ENCODE measurements at places on chromosomes 1 and 21.
A peak's percentile ranks its signal among the peaks of the same experiment; 100 is the strongest.

GRCh38 chr1:33096363-33097005, 15.5 kb downstream of the AZIN2 start:
- no peak for DNase-seq

DNA sequence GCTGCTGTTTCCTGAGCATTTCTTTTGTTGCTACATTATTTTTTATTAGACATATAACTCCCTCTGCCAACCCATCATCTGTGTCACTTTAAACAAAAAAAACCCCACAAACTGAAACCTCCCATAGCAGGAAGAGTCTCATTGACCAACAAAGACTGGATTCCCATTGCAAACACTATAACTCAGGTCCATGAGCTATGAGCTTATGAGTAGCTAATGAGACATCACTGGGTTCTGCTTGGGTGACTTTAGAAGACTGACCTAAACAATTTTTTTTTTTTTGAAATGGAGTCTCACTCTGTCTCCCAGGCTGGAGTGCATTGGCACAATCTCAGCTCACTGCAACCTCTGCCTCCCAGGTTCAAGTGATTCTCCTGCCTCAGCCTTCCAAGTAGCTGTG, 212.8 kb downstream of the LTN1 start:
- no peak for DNase-seq

- no peak for DNase-seq
Measured at GRCh38 chr21:37168666-37169065, 95.6 kb downstream of the TTC3 start.

- peak; percentile 91 for DNase-seq
Measured at GRCh38 chr1:23772049-23772853, 6.0 kb upstream of the PITHD1 start.

- DNase-seq = no peak
Measured at GRCh38 chr1:1529936-1530335, 10.5 kb downstream of the TMEM240 start.

DNA sequence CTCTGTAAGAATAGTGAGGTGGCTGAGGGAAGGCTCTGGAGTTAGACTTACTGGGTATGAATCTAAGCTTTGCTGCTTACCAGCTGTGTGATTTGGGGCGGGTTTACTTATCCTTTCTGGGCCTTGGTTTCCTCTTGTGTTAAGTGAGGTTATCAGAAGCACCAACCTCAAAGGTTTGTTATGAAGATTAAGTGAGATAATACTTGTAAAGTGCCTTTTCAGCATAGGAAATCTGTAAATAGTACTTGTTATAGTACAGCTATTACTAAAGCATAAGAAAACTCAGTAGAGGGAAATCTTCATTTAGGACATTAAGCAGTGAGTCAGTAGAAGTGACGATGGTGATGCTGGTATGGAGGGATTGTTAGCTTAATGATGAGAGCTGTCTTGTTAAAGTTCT, 12.1 kb downstream of the HHAT start:
- peak; percentile 83 for DNase-seq

Data from activated CD4-positive, alpha-beta T cell treated with anti-CD3 and anti-CD28 coated beads, Interleukin-2, Interleukin-6, amounts not matched to agents 100 ng/mL and 50 ng/mL, durations not matched to agents 16 hours and 8 hours (primary cell).